ENCODE measurements at places on chromosomes 4 and X.

- DNase-seq: no peak
Measured at GRCh38 chrX:10404436-10404835, 215.9 kb downstream of the MID1 start.

- DNase-seq: no peak
Measured at GRCh38 chrX:129000797-129001196, 522.5 kb downstream of the SMARCA1 start.

- DNase-seq: no peak
Measured at GRCh38 chrX:46849933-46850332, 13.1 kb downstream of the RP2 start.

- DNase-seq: no peak
Measured at GRCh38 chr4:20367446-20367845, 115.7 kb downstream of the SLIT2 start.

DNA sequence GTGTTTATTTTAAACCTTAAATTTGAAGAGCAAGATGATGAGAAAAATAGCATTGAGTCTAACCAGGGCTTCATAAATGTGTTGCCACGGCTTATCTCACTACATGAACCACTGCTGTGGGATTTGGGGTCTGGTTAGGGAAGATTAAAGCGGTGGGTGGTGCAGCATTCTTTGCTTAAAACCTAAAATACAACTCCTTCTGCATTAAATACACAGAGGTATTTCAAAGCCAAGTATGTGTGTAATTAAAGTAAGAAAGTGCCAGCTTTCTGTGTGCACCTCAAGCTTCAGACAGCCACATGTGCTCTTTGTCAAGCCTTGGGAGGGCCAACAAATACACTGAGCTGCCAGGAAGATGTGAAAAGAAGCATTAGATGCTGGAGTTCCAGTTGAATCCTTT lies 128.0 kb downstream of the CPE start:
- DNase-seq: no peak

GRCh38 chr4:16122784-16123183 lies 39.0 kb upstream of the PROM1 start:
- DNase-seq: peak; percentile 48

DNA sequence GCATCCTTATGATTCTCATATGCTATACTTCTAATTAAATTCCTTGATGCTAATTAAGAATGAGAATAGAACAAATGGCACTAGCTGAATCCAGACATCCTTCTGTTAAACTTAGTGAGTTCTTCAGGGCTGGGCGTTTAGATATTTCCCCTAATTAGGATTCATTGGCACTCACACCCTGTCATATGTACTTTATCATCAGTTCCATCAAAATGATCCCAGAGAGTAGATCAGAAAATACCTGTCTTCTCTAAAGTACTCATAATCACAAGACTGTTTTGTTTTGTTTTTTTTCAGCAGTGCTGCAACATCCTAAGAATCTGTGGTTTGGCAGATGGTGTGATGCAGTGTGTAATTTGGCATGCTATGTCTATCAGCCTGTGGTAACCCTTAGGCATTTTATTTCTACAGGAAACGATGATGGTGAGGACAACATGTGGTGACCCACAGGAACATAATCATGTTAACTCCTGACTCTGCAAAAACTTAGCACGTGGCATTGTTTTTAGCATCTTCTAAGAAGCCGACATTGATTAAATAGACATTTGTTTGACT lies 2528.4 kb downstream of the ARAP2 start:
- DNase-seq: no peak

GRCh38 chr4:25330905-25331808 lies 18.6 kb downstream of the ZCCHC4 start:
- no peak for DNase-seq

- peak; percentile 9 for DNase-seq
Measured at GRCh38 chrX:1463581-1463980, 10.9 kb upstream of the ASMTL start.

DNA sequence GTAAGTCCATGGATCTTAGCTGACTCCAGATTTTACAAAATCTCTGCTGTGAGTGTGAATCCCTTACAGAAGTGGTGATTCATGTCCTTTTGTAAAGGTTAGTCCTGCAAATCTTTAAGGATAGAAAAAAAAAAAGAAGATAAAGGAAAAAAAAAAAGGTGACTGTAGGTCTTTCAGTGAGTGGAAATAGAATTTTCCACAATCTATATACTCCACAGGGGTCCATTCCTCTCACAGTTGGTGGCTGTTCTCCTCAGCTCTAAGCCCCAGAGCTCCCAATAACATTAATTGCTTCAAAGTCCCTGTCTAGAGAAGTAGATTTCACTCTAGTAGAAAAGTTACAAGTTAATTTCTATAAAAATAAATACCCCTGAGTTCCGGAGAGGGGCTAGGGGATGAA lies 189.1 kb downstream of the NDST4 start:
- DNase-seq: no peak

DNA sequence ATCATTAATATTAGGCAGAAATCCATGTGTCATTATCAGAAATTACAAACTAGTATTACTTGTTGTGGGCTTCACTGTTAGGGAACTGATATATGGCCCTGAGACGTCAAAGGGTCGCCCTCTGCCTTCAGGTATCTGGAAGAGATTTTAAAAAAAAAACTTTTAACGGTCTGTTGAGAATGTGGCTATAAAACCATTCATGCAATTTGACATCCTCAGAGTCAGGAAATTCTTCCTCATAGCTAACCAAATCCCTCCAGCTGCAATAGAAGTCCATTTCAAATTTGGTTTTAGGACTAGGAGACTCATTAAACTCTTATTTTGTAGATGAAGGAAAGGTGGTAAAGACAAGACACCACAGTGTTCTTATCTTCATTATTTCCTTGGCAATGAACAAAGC lies 194.2 kb upstream of the NOCT start:
- no peak for DNase-seq

DNA sequence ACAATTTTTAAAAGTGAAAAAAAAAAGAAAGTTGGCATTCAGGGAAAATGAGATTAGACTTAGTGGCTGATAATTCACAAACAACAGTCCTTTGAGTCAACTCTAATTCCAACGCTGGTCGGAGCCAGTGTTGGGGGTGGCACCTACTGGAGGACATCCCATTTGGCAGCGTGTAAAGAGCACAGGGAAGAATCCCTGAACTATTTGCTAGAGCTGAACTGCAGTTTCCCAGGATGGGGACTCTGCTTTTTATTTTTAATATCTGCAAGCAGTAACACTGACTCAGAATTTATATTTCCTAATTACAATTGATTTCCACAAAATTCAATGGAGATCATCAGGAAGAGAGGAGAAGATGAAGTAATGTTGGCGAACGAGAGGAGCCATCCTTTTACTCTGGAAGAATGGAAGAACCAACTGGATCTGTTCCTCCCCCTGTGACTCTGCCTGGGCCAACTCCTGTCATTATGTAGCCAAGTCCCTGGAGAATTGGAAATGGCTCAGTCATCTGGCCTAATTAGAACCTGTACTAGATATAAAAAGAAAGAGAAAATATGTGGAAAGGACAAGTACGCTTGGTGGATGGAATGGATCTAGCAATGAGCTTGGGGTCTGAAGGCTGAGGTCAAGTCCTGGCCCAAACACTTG lies 76.7 kb downstream of the IRF2 start:
- DNase-seq: no peak

DNA sequence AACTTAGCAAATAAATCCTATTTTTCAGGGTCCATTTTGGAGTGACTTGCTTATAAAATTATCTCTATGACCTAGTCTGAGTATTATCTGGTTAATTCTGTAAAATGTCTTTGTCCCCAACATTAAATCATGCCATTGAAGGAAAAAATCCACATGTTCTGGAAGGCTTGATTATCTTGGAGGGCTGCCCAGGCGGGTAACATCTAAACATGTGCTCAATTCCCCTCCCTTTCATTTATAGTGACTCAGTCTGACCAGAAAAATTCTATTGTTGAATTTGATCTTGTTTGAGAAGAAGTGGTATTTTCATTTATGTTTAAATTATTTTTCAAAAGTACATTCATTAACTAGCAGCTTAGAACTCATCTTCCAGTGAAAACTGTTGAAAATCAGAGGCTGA lies 55.4 kb upstream of the SLC10A7 start:
- DNase-seq: no peak

- DNase-seq: no peak
Measured at GRCh38 chrX:123311486-123311885, 127.4 kb downstream of the GRIA3 start.

Data from activated CD4-positive, alpha-beta memory T cell treated with anti-CD3 and anti-CD28 coated beads for 36 hours (primary cell).